ENCODE measurements at places on chromosomes 2 and 18. TPM values are rescaled to one million over a fixed set of nuclear protein-coding genes. Genes with fewer than 3 reads are reported as not detected.

DNA sequence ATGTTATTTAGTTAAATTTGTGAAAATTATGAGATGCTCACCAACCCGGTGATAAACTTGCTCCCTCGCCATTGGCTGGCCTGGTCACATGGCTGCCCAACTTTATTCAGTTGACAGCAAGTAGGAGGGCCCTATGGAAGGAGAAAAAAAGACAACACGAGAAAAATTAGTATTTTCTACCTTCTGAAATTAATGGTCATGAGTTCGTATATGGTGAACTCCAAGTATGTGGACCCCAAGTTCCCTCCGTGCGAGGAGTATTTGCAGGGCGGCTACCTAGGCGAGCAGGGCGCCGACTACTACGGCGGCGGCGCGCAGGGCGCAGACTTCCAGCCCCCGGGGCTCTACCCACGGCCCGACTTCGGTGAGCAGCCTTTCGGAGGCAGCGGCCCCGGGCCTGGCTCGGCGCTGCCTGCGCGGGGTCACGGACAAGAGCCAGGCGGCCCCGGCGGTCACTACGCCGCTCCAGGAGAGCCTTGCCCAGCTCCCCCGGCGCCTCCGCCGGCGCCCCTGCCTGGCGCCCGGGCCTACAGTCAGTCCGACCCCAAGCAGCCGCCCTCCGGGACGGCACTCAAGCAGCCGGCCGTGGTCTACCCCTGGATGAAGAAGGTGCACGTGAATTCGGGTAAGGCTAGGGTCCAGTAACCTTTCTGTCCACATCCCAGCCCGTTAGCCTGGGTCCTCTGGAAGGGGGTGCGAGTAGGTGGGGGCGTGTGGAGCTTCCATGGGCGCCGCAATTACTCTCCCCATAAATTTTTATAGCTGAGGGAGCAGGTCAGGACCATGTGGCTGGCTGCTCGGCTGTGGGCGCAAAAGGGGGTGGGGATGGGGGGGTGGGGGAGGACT is at the start of gene HOXD4:
Gene HOXD4, plus strand, starts transcription at position 109 of the 846 bp plus-strand sequence. Its CDS starts 84 bp downstream, at position 193.
- no peak for DNase-seq

DNA sequence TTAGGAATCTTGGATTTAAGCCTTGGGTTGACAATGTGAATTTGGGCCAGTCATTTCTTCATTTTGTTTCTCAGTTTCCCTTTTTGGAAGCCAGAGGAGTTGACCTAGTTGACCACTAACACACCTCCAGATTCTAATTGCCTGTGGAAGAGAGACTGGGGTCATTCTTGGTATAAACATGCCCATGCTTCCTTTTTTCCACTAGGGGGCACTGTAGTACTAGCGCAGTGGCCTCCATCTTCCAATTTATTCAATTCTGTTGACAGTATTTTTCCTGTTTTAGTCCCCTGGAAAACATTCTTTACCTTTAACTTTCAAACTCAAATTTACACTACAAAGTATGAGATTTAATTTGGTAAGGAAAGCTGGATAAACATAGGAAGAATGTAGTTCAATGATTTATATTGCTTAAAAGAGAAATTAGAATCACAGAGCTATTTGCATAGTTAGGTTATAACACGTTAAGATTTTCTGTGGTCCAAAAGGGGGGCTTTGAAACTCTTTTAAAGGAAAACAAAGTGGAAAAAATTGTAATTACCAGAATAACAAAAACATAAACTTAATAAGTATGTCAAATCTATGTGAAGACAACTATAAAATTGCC is 57.5 kb upstream of the AGPS start:
- DNase-seq = no peak

BCL11A gene
- total RNA-seq = 6.1 TPM

DNA sequence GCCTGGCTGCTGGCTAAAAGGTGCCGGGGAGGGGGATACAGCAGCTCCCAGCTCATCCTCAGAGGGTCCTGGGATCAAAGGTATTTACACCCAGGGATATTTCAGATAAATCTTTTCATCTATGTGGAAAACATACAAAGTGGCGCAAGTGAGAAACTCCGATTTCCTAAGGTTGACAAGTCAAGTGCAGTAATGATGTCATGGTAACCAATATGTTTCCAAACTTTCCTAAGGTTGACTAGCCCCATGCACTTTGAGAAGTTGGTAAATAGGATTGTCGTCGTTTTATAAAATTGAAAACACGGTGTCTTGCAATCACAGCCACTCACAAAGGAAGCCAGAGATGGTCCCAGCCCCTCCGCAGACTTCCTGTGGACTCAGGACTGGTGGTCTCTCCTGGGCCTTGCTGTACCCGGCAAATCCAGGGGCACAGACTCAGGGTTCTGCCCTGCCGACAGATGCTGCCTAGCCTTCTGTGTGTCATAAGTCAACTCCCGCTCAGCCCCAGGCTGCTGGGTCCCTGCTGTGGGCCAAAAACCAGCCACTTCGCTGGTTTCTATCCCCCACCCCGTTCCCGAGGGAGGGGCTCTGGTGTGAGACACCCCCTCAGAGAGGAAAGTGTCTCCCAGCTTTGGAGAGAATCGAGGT is 111.2 kb upstream of the PPP1CB start:
- DNase-seq = no peak

- DNase-seq = no peak
These were observed 21.5 kb upstream of the ATP9B start for GRCh38 chr18:79047556-79048244.

DNA sequence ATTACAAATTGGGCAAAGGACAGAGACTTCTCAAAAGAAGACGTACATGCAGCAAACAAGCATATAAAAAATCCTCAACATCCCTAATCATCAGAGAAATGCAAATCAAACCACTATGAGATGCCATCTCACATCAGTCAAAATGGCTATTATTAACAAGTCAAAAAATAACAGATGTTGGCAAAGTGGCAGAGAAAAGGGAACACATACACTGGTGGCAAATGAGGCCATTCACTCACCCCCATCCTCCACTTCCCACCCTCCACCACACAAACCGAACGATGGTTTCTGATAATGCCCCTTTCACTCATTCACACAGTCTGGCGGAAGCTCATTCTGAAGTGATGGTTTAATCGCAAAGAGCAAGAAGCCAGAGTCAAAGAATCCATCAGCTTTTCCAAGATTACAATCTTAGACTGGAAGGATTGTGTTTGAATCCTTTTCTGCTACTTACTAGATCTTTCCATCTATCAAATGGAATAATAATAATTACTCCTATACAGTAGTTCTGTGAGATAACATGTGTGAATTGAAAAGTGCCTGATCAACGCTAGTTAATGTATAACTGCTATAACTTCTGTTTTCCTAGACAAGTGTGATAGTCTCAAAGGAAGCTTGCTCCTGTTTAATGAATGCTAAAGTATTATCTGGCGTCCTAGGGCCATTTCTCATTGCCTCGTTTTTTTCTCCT is 16.9 kb upstream of the CD28 start:
- DNase-seq = no peak

Data from glomerular endothelial cell (primary cell).